CD4-positive, alpha-beta T cell treated with Interleukin-6 for 4 hours (primary cell): ENCODE measurements at places on chromosomes 11 and 22.
A peak's percentile ranks its signal among the peaks of the same experiment; 100 is the strongest.

GRCh38 chr11:128520888-128521681 is 66.3 kb downstream of the ETS1 start:
- peak; percentile 40 for DNase-seq

GRCh38 chr11:112163875-112164685 is at the start of gene IL18:
Gene IL18 (minus strand): TSS chr11:112164094. CDS start chr11:112155053, 9,041 bp downstream.
- DNase-seq, result no peak

DNA sequence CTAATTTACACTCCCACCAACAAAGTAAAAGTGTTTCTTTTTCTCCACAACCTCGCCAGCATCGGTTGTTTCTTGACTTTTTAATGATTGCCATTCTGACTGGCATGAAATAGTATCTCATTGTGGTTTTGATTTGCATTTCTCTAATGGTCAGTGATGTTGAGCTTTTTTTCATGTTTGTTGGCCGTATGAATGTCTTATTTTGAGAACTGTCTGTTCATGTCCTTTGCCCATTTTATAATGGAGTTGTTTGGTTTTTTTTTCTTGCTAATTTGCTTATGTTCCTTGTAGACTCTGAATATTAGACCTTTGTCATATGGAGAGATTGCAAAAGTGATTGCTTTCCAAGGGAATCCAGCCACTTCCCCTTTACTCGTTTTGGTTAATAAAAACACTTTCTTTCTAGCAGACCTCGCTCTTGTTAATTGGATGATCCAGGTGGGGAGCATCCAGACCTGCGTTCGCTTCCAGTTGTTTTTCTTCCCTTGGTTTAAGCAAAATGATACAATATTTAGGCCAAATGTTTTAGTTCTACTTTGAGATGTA is 17.1 kb upstream of the APOL4 start:
- no peak for DNase-seq

GRCh38 chr11:124971810-124972209 is 17.8 kb downstream of the CCDC15 start:
- DNase-seq, result no peak

DNA sequence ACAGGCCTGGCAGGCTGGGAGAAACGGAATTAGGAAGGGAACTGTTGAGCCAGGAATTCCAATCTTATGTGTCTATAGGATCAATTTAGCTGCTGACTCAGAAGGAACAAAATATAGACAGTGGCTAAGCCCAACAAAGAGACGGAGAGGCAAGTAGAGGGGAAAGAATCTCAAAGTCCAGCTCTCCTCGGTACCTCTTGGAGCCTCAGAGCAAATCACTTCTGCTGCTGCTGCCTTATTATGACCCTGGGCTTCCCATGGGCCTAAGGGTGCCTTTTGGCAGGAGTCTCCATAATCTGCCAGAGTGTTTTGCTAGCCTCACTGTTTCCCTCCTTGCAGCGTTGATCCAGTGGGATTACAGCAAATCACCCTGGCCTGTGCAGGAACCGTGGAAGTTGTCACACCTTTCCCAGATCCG is 31.7 kb downstream of the PAX6 start:
- DNase-seq, result no peak

GRCh38 chr11:74327076-74327475 is 15.6 kb upstream of the P4HA3 start:
- no peak for DNase-seq

GRCh38 chr11:58057481-58057880 is 26.7 kb downstream of the OR6Q1 start:
- no peak for DNase-seq

DNA sequence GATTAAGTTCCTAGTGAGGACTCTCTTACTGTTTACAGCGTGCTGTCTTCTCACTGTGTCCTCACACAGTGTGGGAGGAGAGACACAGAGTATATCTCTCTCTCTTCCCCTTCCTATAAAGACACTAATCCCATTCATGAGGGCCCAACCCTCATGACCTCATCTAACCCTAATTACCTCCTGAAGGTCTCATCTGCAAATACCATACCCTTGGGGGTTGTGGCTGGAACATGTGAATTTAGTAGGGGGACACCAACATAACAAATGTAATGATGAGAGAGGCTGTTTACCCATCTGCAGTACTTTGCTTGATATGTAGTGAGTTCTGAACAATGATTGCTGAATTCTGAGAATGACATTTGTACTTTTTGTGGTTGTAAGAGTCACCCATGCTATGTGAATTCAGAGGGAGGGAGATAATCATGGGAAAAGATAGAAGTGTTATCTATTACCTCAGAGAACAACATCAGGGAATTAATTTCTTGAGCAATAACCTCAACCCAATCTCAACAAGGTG is 4.9 kb upstream of the OR52W1 start:
- DNase-seq, result no peak

DNA sequence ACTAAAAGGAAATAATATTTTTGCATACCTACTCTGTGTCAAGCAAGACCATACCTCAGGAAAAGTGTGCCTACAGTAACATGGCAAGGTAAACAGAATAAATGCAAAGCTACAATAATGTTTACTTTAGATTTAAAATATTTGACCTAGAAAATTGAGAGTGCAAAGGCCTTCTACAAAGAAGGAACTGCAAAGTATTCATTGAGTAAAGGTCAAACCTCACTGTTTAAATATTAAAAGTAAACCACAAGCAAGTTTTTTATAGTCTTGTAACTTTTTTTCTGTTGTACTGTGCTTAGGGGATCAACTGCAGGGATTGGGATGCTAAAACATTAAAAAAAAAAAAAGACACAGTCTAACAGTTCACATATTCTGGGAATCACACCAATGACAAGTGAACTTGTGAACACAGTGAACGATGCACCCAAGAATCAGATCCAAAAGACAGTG is 48.8 kb downstream of the CWF19L2 start:
- DNase-seq, result no peak

DNA sequence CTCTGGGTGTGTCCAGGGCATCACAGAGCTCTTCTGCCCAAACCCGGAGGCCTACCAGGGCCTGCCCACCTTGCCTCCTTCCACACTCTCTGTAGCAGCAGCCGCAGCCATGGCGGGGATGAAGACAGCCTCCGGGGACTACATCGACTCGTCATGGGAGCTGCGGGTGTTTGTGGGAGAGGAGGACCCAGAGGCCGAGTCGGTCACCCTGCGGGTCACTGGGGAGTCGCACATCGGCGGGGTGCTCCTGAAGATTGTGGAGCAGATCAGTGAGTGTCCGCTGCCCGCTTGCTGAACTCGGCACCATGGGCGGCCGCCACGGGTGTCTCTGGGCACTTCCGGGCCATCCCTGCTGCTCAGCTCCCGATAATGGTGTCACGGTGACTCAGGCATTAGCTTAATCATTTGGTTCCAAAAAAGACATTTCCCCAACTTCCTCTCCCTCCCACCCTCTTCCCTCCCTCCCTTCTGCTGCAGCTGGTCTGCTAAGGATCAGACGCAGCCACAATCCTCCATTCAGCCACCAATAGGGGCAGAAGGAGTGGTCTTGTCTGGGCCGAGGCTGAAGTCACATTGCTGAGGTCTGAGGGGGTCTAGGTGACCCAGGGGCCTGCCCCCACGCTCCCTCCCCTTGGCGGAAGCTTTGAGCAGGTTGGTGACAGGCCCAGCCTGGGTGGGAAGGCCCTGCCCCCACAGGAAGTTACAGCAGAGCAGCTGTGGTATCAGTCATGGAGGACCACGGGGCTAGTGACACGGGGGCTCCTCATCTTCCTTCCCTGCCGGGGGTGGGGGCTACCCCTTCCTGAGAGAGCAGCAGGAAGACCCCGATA is 950 bp downstream of the FERMT3 start:
- peak; percentile 87 for DNase-seq

DNA sequence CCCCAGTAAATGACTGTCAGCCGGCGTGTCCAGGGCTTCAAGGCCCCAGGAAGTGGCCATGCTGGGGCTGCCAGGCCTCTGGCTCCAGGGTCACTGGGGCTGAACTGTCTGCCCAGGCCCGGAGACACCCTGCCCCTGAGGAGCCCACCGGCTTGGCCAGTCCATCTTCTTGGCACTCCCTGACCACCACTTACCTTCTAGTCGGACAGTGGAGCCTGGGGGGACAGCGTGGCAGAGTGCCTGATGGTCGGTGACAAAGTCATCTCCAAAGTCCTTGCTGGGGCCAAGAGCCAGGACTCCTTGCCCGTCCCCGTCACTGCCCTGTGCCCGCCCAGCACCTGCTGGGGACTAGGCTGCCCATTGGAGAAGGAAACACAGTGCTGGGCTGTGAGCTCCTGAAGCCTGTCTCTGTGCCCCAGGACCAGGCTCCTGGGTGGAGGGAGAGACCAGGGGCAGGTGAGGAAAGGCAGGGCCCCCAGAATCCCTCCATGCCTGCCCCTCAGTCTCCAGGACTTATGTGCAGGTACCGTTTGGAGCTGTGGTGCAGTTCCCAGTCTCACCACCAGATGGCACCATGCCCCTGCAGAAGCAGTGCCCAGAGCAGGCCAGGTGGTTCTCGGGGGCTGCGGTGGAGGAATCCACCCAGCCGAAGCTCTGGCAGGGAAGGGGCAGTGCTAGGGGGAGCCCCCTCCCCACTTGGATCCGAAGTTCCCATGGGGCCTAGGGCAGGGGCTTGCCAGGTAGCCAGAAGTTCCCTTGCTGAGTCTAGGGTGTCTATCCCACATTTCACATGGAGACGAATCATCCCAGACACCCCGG is 6.0 kb upstream of the CCDC188 start:
- peak; percentile 89 for DNase-seq

- DNase-seq, result no peak
These were observed 54.7 kb downstream of the MICAL3 start for GRCh38 chr22:17969701-17970113.

DNA sequence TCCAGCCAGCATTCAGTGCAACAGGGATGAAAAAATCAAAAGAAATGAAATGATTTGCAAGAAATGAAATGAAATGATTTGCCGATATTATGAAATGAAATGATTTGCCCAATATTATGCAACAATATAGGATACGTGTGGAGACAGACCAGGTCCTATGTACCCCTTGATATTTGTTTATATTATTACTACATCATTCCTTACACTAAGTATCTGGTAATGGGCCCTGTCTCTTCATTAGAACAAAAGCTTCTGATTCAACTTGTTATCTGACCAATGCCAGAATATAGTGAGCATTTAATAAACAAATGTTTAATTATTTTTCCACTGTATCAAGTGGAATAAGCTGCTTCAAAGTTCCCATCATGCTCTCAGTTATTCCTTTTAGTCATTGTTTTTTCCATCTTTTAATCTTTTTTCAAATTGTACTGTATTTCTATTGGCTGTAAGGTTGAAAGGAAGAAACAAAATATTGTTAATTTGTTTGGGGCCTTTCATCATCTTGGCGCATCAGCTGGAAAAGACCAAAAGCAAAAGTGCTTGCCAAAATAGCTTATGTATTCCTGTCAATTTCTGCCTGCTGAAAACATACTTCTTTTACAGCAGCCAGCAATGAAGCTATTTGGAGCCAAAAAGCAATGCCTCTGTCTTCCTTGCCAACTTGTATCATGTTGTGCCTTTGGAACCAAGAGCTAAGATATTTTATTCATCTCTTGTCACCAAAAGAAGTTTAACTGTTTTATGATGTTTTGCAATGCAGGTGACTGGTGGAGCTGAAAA is 2314.9 kb downstream of the LRRC4C start:
- DNase-seq, result no peak

DNA sequence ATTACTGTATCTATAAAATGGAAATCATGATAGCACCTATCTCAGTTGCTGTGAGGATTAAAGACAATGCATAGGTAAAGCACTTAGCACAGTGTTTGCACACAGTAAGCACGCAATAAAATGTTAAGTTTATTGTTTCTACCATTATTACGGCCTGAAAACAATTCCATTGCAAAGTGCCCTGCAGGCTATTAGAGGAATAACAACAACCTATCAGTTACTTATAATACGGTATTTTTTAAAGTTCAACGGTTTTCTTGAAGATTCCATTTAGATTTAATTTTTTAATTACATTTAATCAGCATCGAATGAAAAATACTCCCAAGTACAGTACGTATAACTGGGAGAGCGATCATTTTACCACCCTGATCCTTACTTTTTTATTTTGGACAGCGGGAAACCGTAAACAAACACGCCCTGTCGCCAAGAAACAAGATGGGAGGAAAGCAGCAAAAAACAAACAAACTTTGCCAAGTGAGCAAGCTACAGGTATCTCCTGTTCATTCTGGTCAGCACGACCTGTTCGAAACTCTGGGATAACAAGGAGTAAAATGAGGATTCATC is 893 bp downstream of the SLC36A4 start:
- DNase-seq, result no peak

DNA sequence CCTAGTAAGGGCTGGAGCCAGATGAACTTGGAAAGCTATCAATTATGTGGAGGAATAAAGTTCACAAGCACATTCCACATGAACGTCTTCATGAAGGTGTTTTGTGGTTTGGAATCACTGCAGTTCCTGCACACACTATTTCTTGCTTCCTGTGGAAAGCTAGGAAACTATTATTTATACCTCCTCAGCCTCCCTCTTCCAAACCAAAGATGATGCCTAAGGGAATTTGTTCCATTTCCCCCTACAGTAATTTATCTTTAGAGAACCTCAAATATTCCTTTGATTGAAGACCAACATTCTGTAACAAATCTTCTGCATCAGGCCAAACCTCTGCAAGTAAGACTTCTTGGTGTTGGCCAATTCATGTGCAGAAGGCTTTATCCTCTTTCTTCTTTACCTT is 115.8 kb upstream of the ARHGAP20 start:
- no peak for DNase-seq

DNA sequence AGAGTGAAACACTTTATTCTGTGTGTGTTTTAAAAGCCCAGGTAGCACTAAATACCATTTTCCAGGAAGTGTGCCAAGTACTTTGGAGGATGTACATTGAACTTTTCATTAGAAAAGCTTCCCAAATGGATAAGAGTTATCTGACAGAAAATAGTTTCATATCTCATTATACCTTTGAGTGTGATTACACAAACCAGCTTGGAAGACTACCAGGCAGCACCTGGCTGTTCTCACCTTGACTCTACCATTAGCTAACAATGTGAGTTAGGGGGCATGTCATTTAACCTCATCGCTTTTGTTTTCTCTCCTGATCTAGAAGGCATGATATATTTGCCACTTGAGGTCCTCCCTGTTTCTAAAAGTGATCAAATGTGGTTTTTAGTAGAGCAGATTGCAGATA is 50.2 kb downstream of the GRM5 start:
- no peak for DNase-seq

DNA sequence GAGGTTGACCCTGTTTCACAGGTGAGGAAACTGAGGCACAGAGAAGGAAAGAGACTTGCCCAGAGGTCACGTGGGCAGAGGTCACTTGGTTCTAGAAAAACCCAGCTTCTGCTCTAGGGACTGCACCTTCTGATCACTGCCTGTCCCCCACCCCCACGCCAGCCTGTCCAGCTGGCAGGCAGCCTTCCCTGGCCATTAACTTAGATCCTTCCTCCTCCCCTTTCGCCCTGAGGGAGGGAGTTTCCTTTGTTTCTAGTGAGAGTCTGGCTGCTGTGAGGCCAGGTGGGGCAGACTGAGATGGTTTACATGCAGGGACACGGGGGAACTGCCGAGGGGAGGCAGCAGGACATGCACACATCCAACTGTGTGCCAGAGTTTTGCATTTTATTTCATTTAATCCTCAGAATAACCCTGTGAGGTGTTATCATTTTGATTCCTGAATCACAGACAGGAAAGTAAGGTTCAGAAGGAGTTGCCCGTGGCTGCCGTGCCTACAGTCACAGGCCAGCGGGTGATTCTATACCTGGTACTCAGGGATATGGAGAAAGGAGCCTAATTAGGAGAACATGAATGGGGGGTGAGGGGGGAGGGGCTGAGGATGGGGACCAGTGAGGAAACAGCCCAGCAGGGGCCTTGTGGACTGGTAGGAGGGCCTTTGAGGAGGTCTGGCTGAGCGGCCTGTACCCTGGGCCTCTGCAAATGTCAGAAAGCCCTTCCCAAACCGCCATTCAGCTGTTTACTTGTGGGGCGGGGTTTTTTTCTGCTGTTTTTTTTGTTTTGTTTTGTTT is 3.4 kb downstream of the FAM83F start:
- DNase-seq, result no peak

- DNase-seq, result no peak
These were observed 7.5 kb downstream of the IL18 start for GRCh38 chr11:112156153-112156955.
